ENCODE measurements at places on chromosomes 13 and 19. TPM values are rescaled to one million over a fixed set of nuclear protein-coding genes. Genes with fewer than 3 reads are reported as not detected.

Gene SERP2
- total RNA-seq, result 6.8 TPM

Gene RFPL4AL1
- total RNA-seq, result not detected

Gene ZMYM5
- total RNA-seq, result 26.7 TPM

Gene SGCG
- 0.13 TPM for total RNA-seq

Gene AZU1
- not detected for total RNA-seq

Gene VSTM2B
- total RNA-seq, result not detected

Gene POLR1G
- 4.6 TPM for total RNA-seq

Gene F2RL3
- total RNA-seq, result not detected

Data from articular chondrocyte of knee joint (primary cell).